Activated T-cell treated with anti-CD3 and anti-CD28 coated beads for 48 hours (primary cell): ENCODE measurements at places on chromosomes 7 and 10.

- DNase-seq, result no peak
Measured at GRCh38 chr10:89097226-89097625, 106.6 kb downstream of the FAS start.

GRCh38 chr10:111076682-111077478, at the start of gene ADRA2A:
TSS of gene ADRA2A (plus strand) at chr10:111077029. CDS start at chr10:111077997, 968 bp downstream.
- peak; percentile 21 for DNase-seq

GRCh38 chr7:1523844-1524243, 6.7 kb upstream of the MAFK start:
- no peak for DNase-seq

GRCh38 chr10:53598914-53599313, 826.3 kb upstream of the MBL2 start:
- DNase-seq, result no peak

DNA sequence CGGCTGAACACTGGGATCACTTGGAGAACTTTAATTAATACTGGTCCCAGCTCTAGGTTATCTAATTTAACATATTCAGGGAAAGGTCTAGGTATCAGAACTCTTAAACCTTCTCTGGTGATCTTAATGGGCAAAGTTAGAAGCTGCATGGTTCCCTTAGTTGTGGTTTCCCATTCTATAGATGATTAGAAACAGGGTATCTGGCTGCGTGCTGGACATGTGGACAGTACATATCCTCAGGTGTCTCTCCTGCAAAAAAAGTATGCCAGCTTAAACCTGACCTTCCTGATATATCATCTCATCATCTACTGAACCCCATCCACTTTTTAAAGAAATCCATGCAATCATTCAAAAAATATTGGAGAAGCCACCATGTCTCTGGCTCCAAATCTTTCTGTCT, 284.5 kb upstream of the DKK1 start:
- no peak for DNase-seq

- DNase-seq, result no peak
Measured at GRCh38 chr10:28355376-28355775, 52.5 kb upstream of the MPP7 start.

DNA sequence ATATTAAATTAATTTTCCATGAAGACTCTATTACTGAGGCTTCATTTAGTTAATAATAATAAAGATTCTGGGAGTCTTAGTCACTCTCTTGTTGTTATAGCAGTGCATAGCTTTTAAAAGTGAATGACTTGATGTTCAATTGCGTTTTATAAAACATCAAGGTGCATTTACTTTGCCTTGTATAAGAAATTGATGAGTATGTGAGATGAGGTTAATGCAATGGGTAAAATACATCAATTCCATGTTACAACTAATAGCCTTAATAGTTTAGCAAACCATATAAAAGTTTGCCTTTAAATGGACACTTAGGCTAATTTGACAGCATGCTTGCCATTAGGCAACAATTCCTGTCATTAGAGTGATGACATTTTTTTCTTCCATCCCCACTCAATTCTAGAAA, 173.6 kb upstream of the TEX47 start:
- DNase-seq, result no peak

DNA sequence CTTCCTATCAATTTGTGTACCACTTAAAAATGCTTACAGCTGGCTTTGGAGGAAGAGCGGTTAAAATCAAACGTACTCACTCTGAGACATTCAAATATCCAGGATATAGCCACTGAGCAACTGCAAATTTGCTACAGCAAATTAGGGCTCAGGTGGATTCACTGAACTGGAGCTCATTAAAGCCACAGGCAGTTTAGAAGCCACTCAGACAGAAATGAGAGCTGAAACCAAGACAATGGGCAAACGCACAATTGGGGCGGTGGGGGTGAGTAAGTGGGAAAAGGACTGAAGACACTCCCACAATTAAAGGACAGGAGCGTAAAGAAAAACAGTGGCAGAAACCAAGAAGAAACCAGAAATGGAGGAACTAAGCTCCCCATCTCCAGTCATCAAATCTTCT, 20.5 kb downstream of the MPP7 start:
- no peak for DNase-seq

DNA sequence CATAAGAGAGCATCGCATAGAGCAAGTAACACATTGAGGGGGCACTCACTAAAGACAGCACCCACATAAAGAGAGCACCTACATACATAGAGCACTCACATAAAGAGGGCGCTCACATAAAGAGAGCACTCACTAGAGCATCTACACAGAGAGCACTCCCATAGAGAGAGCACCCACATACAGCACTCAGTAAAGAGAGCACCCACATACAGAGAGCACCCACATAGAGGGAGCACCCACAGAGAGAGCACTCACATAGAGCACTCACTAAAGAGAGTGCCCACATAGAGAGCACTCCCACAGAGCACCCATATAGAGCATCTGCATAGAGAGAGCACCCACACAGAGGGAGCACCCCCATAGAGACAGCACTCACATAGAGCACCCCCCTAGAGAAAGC, 47.8 kb downstream of the INSIG1 start:
- DNase-seq, result no peak

DNA sequence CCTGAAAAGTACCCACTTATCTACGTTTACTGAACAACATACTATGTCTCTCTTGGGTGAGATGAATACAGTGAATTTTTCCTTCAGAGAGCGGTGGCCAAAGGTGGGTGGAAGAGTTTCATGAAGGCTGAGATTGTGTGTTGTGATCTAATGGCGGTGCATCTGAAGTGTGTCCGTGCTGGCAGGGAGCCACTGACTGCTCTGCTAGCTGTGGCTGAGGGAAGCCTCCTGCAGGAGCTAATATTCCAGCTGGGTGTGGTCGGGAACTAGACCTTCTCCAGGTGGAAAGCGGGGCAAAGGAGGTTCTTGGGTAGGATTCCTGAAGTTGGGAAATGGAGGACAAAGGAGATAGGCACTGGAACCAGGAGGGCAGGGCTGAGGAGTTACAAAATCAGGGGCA, 69.2 kb upstream of the GRB10 start:
- DNase-seq, result no peak
